DMS53 (cell line): ENCODE measurements at places on chromosomes 6 and 20.

DNA sequence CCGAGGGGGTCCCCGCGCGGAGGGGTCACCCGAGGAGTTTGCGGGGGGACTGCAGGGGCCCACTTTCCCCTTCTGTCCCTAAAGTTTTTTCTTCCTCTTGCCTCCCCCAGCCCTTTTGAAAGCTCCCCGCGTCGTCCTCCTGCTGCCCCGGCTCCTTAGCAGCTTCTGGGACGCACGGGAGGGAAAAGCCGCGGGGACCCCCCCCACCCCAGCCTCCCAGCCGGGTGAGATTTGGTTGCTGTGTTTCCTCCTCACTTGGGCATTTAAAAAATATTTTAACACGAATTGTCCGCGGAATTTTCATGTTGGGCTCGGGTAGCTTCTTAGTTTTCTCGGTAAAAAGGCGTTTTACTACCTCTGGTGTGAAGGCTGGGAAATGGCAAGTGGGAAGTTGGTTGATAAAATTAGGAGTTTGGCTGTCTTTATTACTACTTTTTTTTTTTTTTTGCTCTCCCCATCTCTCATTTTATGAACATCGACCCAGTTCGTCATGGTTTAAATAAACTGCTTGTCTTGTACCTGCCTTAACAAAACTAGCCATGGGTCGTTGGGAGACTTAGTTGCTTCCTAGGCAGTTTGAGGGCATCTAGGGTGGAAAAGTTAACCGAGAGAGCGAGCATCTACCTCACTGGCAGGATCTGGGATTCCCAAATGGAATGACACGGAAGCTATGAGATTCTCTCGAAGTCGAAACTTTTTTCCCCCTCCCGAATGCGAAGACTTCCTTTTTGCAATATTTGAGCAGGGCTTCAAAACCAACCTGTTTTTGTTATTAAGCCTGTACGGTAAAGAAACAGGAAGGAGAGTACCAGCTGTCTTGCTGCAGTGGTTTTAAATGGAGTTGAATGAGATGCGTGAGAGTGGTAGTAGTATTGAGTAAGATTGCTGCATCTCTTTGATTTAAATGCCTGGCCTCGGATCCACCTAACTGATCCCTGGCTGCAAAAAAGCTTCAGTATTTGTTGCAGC lies 868 bp downstream of the NCOA3 start:
- DNase-seq, result peak; percentile 67

DNA sequence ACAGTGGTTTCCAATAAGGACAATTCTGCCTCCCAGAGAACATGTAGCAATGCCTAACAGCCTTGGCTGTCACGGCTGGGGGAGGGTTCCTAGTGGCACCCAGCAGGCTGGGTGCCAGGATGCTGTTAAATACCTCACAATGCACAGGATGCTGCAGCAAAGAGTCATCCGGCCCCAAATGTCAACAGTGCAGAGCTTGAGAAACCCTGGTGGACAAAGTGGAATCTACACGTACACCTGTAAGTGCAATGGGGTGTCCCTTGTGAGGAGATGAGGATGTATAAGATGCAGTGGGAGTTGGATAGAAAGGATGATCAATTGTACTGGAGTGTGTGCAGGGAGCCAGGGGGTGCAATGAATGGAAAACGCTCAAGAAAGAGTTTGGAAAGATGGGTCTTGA lies 142.4 kb downstream of the FNDC1 start:
- peak; percentile 11 for DNase-seq

GRCh38 chr6:113585246-113585645 lies 271.9 kb upstream of the MARCKS start:
- DNase-seq, result no peak

DNA sequence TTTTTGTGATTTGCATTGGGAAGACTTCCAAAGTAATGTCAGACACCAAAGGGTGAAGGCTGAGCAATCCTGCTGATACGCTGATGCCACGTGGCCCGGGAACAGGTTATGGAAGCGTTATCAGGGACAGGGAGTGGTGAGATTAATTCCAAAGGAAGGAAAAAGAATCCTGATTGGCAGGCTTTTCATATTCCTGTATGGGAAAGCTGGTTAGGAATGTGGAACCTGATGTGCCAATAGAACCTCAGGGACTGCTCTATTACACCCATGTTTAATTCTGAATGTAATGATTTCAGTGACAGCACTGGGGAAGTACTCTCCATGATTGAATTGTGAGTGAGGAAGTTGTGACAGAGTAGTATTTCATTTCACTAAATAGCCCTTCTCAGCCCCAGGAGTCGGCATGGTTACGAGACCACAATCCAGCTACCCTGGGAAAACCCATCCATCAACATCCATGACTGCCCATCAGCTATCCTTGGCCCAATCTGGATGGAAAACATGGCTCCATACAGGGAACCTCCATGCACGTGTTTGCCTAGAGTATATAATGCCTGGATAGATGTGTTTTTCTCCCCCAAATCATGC lies 49.4 kb downstream of the F13A1 start:
- no peak for DNase-seq

- DNase-seq, result no peak
These were observed 10.9 kb upstream of the NELFCD start for GRCh38 chr20:58970146-58970545.

- DNase-seq, result no peak
These were observed 33.3 kb downstream of the CST9L start for GRCh38 chr20:23534801-23535593.

DNA sequence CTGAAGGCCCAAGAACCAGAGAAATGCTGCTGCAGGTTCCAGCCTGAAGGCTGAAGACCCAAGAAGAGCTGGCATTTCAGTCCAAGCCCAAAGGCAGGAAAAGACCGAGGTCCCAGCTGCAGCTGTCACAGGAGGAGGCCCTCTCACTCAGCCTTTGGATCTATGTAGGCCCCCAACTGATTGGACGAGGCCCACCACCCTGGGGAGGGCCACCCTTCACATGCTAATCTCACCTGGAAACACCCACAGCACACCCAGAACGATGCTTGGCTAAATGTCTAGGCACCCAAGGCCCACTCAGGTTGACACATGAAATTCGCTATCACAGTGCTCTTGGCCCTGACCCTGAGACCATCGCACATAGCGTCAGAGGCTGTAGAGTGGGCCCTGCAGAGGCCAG lies 6.8 kb downstream of the SLCO4A1 start:
- DNase-seq, result no peak

- no peak for DNase-seq
These were observed 536.7 kb upstream of the MMS22L start for GRCh38 chr6:97819710-97820109.

DNA sequence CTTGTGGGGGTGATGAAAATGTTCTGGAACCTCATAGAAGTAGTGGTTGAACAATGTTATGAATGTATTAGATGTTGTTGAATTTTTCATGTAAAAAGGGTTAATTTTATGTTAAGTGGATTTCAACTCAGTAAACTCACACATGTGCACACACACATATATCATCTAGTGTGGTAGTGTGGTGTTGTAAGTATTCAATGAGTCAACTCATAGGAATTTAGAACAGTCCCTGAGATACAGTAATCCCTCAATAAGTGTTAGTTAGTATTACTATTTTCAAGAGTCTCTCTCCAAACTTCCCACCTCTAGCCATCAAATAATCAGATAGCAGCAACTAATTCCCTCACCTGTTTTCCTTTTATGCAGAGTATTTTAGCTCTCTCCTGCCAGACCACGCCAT lies 563.1 kb upstream of the JARID2 start:
- DNase-seq, result no peak

GRCh38 chr6:116682334-116682712 lies 1.3 kb downstream of the KPNA5 start:
- peak; percentile 34 for DNase-seq

- DNase-seq, result peak; percentile 91
These were observed at the start of gene VSTM2L for GRCh38 chr20:37902504-37903313. Gene VSTM2L, plus strand, starts transcription at chr20:37903127. Its CDS starts 224 bp downstream, at chr20:37903351.
